ENCODE measurements at places on chromosomes 3 and 15.
A peak's percentile ranks its signal among the peaks of the same experiment; 100 is the strongest.

DNA sequence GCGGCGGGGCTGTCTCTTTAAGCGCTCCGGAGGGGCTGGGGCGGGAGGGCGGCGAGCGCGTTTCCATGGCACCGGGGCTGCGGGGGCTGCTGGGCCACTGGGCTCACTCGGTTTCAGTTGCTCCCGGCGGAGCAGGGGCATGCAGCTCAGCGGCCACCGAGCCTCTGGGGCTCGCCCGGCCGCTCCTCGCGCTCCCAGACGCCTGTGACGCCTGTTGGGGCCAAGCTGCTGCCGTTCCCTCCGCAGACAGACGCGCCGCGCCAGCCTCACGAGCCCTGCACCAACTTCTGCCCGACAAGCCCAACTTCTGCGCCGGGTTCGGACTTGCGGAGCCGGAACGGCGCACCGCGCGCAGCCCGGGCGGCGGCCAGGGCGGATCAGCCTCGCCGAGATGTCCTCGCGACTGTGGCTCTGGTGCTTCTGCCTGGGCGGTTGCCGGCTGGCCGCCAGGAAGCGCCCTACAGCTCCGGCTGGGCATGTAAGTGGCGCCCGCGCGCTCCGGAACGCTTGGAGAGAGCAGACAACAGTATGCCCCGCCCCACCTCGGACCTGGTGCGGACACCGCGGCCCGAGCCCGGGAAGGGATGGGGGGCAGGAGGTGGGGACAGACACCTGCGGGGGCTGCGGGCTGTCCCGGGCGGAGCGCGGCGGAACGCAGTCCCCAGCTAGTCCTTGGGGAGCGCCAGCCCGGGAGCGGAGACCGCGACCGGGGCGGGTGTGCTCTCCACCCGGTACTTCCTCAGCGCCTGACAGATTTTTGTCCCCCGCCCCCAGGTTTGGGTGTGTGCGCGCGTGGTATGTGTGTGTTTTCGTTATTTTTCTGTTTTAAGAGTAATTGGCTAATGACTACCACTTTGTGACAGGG, 154.1 kb upstream of the GOLIM4 start:
- peak; percentile 91 for DNase-seq

GRCh38 chr3:180420016-180420415, 181.9 kb upstream of the TTC14 start:
- DNase-seq, result no peak

DNA sequence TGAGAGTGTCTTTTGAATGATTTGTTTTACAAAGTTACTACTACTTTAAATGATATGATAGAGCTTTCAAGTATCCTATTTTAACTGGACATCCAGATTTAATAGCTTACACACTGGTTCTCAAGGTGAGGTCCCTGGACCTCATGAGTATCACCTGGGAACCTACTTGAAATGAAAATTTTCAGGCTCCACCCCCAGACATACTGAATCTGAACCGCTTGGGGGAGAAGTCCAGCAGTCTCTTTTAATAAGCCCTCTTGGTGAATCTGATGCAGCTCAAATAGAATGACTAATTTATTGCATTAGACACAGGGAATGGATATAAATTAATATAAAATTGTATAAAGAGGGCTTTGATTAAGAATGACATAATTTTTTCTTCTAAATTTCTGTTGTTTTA, 29.4 kb upstream of the SLITRK3 start:
- no peak for DNase-seq

DNA sequence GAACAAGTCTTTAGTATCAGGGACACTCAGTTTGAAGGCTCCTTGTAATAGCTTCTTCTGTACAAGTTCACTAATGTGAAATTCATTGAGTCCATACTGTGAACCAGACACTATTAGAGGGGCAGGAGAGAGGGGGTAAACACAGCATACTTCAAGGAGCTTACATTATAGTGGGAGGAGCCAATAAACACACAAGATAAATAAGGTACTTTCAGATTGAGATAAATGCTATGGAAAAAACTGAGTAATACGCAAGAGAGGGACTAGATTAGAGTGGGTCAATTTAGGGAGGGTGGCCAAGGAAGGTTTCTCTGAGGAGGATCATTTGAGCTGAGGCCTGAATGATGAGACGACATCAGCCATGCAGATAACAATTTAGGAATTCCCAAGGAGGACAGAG, 3.1 kb upstream of the AKAP13 start:
- no peak for DNase-seq

DNA sequence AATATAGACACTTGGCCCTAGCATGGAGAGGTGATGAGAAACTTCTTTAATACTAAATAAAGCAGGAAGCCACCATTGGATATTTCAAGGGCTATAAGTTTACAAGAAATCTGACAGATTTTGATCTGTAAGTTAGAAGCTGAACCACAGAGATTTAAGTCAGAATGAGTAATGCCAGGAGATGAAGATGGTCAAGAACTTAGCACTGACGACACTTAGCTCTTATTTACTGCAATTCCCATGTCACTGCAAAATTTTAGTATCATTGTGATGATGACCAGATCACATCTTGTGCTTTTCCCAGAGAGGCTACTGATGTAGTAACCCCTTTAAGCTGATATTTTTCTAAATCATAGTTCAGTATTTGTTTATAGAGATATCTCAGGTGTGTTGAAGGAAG, 59.4 kb upstream of the CD96 start:
- DNase-seq, result no peak

DNA sequence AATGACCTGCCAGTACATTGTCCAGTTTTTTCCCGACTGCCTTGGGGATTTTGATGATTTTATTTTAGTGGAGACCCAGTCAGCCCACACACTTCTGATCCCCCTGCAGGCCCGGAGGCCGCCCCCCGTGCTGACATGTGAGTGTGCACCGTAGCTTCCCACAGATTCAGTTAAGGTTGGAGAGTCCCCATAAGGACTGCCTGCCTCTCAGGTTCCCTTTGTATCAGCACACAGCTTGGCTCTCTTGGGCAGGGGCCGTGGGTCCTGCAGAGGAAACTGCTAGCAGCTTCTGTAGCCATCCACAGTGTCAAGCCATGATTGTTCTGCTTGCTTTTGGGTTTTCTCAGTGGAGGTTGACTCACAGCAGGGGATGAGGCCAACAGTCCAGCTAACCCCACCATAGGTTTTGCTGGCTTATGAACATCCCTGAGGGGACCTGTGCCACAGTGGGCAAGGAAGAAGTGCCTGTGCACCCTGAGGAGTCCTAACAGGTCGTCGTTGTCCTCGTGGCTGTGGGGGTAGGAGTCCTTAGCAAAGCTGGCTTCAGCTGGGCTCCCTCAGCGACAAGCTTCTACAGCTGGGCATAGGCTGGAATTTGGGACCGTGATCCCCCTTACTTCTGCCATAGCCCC, 46.4 kb downstream of the DLEC1 start:
- DNase-seq, result no peak

- no peak for DNase-seq
Measured at GRCh38 chr3:23938688-23939087, 6.4 kb upstream of the NR1D2 start.

- no peak for DNase-seq
Measured at GRCh38 chr3:59364496-59364895, 314.7 kb upstream of the CFAP20DC start.

DNA sequence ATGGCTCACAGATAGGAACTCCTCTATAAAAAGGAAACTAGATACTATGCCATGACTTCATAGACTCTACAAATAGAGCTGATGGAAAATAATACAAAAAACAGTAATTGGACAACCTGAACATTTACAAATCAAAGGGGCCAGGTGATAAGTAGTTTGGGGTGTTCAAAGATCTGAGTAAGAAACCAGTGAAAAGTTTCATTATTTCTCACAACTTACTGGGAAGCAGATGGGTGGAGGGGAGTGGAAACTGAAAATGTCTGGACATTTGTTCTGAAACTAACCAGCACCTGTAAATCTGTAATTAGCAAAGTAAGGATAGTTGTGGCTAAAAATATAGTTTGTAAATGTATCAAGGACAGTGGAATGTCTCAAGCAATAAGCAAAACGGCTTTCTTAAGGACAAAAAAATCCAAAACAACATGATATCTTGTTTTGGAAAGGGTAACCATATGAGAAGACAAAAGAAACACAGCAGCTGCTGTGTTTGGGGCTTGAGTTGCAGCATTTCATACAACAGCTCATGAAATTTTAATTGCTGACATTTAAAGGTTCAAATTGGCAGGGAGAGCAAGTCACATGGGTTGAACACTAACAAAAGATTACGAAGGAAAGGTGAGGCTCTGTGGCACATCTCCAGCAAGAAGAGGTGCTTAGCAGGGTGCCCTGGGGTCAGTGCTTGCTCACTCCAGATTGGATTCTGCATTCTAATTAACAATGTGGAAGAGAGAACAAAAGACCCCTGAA, 26.8 kb upstream of the THBS1 start:
- DNase-seq, result no peak

- DNase-seq, result no peak
Measured at GRCh38 chr3:117084277-117084676, 374.7 kb downstream of the TUSC7 start.

- DNase-seq, result no peak
Measured at GRCh38 chr3:114143817-114144216, 35.0 kb downstream of the DRD3 start.

GRCh38 chr3:130480736-130481135, 36.2 kb upstream of the COL6A6 start:
- DNase-seq, result peak; percentile 35

DNA sequence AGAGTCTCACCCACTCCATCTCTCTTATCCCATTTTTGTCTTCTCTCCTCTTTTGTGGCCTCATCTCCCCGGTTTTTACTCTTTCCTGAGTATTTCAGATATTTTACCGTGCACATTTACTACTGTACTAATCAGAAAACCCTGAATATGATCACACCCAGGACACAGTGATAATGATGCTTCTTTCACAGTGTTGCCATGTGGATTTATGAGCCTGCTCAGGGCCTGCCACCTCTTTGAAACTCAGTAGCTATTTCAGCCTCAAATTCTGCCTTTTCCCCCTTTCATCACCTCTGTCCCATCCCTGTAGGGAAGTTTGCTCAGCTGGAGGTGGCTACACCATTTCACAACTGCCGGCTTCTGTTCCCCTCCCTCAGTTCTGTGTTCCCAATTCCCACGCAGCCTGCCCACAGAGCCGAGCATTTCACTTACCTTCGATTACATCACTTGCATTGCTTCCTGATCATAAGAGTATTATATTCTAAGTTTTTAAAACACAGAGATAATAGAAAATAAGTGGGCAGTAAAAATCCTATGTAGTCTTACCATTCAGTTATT, 33.2 kb downstream of the ARNT2 start:
- DNase-seq, result no peak

DNA sequence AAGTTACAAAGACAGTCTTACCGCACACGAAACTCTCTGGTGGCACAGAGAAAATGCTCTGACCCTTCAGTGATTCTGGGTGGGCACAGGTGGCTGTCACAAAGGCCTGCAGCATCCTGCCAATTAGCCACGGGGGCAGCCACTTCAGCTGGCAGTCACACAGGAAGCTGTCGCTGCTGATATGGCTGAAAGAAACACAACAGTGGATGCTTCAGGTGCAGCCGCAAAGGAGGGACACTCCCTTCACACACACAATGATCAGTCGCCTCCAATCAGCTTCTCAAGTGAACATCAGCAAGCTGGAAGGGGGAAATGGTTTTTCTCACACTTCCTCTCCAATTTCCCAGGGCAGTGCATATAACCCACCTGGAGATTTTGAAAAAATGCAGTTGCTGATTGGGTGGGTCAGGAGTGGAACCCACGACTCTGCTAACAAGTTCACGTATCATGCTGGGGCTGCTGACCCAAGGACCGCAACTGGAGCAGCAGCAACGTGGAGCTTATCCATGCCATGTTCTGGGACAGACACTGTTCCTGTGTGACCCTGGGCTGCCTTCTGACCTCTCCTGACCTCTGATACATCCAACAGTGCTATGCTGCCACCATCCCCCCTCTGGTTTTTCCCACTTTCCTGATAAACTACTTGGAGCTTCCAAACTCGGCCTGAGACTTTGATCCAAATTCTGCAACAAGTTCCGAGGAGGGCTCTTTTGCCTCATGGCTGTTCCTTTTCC, 106.6 kb downstream of the LRIG1 start:
- no peak for DNase-seq

- no peak for DNase-seq
Measured at GRCh38 chr15:39596358-39597051, 15.6 kb downstream of the THBS1 start.

DNA sequence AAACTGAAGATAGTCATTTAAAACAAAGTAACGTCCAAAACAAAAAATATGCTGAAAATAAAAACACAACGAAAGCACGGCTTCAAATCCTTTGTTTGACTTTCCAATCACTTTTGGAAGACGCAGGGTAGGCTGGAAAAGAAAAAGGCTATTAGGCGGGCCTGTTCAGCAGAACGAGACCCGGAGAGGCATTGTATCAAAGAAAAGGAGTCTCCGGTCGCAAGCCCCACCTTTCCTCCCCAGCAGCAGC, 691 bp downstream of the SENP7 start:
- DNase-seq, result no peak

- no peak for DNase-seq
Measured at GRCh38 chr3:151775314-151776258, 38.3 kb upstream of the AADAC start.

GRCh38 chr3:165075695-165076094, 2.6 kb downstream of the SI start:
- DNase-seq, result no peak

DNA sequence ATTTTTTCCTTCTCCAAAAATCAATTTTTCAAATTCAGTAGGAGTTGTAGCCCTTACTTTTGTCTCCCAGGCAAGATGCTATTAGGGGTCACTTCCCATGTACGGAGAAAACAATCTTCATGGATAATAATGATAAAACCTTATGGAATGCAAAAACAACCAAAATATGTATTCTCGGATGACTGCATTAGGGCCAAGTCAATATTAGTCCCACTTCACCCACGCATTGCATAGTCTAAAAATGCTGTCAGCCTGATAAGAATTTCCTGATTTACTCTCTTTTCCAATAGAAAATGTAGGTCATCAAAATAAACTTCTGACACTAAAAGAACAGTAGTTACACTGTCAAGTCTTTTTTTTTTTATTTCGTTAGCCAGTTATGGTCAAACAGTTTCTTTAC, 2.7 kb downstream of the VGLL3 start:
- no peak for DNase-seq

- DNase-seq, result no peak
Measured at GRCh38 chr15:52783191-52783829, 6.8 kb downstream of the ONECUT1 start.

- DNase-seq, result no peak
Measured at GRCh38 chr3:56870436-56870835, 68.7 kb upstream of the ARHGEF3 start.

GRCh38 chr15:41977757-41978383, 5.5 kb upstream of the EHD4 start:
- DNase-seq, result no peak

- DNase-seq, result no peak
Measured at GRCh38 chr15:31361764-31362515, 35.3 kb downstream of the KLF13 start.

- DNase-seq, result no peak
Measured at GRCh38 chr3:100963041-100963440, 30.2 kb downstream of the ABI3BP start.

- peak; percentile 16 for DNase-seq
Measured at GRCh38 chr15:59814409-59814808, 125.3 kb upstream of the BNIP2 start.
